Effector memory CD4-positive, alpha-beta T cell (primary cell): ENCODE measurements at places on chromosomes 3 and 15.

GRCh38 chr3:194879991-194880939, 194.6 kb downstream of the FAM43A start:
- no peak for DNase-seq

DNA sequence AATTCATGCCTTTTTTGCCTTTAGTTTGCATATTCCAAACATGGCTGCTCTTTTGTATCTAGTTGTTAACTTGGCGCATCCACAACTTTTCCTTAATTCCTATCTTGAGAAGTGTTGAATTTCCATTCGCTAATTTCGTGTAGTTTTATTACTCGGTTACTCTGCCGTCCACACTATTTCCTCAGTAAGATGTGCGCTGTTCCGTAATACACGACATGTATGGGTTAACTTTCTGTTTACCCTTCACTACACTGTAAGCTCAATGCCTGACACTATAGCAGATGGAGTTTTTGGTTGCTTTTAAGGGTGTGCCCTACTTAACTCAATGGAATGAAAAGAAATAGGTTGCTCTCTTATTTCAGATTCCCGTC, 724 bp downstream of the RPSA start:
- no peak for DNase-seq

DNA sequence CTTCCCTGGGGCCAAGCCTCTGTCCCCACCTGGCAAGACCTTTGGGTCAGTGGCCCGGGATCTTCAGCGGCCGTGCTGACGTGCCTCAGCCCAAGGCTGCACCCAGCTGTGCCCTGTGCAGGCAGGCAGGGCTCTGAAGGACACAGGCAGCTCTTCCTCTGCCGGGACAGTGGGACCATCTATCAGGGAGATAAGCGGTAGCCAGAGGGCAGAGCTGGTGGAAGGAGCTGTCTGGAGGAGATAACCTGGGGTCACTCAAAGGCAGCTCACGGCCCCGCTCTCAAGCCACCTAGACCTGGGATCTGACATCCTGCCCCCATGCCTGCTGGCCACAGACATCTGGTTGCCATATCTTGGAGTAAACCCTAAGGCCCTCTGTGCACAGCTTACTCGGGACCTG, 27.3 kb downstream of the DUSP7 start:
- no peak for DNase-seq

- DNase-seq: no peak
These were observed 173.3 kb downstream of the RBMS3 start for GRCh38 chr3:29454161-29454611.

DNA sequence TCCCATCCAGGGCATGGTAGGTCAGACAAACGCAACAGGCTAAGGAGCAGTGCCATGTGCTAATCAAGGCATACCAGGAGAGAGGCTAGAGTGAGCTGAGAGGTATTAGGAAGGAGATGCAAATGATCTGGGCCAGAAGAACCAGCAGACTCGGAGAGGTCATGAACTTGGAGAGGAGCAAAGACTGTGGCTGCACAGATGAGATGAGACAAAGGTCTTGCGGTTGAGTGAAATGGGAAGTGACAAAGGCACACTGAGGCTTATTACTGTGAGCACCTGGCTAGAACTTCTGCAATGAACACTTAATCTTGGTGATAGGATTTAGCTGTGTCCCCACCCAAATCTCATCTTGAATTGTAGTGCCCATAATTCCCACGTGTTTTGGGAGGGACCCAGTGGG, 380.2 kb downstream of the ULK4 start:
- DNase-seq: no peak

DNA sequence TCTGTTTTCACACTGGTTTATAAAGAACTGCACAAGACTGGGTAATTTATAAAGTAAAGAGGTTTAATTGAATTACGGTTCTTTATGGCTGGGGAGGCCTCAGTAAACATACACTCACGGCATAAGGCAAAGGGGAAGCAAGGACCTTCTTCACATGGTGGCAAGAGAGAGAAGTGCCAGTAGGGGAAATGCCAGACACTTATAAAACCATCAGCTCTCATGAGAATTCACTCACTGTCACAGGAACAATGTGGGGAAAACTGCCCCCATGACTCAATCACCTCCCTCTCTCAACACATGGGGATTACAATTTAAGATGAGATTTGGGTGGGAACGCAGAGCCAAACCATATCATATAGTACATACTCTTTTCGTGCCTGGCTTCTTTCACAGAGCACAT, 42.4 kb downstream of the MAP2K1 start:
- DNase-seq: no peak
